Muscle of back (tissue), 13 donors: ENCODE measurements at places on chromosomes 4 and X. TPM values are rescaled to one million over a fixed set of nuclear protein-coding genes. Genes with fewer than 3 reads are reported as not detected.

DNA sequence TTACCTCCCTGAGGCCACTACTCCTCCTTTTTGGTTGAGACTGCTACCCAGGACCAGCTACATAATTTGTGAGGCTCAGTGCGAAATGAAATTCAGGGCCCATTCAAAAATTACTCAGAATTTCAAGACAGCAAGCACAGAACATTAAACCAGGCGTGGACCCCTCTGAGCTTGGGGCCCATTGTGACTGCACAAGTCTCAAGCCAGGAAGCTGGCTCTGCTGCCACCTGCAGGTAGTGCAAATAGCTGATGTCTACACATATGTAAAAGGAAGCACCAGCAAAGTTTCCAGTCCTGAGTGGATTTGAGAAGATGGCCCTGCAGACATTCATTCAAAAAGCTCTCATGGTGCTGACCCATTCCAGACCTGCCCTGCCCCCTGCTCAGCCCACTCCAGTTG is 213.4 kb upstream of the LNX1 start:
- DNase-seq, result no peak

DNA sequence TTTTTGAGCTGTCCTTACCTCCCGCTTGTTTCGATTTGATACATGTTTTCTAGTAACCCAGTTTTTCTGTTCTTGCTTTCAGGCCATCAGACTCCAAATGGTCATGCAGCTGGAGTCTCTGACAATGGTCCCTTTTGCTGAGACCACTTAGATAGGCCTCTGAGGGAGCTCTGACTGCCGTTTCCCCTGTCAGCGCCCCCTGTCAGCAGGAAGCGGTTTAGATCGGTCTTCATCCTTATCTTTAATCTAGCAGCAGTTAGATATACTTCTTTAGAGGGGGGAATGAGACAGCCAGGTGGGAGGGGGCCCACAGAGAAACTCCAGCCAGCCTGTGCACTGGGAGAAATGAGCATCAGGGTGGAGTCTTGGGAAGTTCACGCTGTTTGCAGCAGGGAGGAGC is 457.9 kb downstream of the GPAT3 start:
- DNase-seq, result no peak

DNA sequence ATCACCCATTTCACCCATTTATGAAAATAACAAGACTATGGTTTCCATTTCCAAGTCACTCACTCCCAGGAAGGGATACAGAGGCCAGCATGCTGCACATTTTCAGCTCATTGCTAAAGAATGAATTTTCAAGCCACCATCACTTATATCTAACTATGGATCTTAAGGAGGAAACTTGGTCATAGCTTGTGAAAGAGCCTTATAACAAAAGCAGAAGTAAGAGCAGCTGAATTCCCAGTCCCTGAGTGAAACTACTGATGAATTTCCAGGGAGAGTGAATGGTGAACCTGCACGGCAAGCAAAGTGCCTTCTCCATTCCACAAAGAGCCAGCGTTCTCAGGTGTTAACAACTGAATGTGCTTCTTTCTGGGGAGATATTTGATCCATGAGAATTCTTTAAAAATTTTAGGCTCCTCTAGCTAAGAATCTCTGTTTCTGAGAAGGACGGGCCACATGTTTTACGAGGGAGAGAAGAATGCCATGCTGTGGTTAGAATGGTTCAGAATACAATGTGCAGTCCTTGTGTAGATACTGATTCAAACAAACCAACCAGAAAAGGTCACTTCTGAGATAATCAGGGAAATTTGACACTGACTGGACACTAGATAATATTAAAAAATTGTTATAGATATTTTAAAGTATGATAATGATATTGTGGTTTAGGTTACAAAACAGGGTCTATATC is 24.0 kb downstream of the BTC start:
- no peak for DNase-seq

DNA sequence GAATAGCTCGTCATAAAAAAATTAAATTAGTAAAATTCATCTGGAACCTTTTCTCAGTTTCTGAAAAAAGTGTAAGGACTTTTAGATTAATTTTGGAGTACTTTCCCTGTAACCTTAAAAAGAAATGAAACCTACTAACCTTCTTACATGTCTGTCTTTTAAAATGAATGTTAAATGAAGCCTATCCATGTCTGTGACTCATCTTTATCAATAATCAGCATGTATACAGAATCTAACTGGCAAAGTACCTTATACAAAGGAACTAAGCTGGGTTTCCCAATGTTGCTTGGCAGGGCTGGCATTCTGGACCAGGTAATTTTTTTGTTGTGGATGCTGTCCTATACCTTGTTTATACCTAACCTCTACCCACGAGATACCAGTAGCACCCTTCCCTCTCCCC is 13.6 kb downstream of the FBXW7 start:
- DNase-seq, result no peak

- no peak for DNase-seq
Observed at GRCh38 chr4:96471956-96472867, 632.3 kb downstream of the PDHA2 start.

GRCh38 chrX:153966841-153967535 is 4.6 kb downstream of the HCFC1 start:
- no peak for DNase-seq

DNA sequence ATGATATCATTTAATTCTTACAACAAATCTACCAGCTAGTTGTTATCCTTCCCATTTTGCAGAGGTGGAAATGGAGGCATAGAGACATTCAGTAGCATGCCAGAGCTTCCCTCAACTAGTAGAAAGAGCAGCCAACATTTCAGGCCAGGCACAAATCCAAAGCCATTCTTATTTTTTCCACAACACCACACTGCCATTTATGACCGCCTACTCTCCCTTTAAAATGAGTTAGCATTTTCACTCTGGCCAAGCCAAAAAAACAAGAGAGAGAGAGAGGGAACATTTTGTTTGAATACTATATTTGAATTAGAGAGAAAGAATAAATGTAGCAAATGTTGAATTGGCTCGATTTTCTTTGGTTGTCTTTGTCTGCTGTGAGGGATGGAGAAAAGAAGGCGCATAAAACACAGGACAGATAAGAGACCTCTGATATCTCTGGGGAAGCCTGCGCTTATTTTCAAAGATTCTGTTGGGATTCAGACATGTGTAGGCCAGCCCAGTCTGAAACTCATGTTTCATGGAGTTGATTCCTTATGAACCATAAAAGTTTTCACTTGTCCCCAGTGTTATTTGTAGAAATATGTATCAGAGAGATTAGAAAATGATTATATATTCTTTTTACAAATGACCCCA is 265.7 kb downstream of the RAB28 start:
- DNase-seq, result peak; percentile 72

GRCh38 chr4:181265370-181265769 is 977.8 kb upstream of the TENM3 start:
- no peak for DNase-seq

DNA sequence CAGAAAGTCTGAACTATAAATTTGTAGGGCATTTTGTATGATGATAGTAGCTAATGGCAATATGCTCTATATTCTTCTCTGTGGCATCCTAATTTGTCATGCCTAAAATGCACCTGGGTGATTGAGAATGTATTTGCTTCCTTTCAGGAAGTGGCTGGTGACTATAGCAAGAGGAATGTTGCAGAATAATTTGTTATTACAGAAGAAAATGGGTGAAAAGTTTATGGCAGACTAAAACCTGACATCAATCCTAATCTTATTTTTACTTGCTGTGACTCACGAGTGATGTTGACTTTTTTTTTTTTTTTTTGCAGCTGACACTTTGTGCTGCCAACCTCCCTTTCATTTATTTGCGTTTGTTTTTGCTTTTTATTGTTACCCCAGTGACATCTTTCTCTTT is 141.1 kb downstream of the MSL3 start:
- DNase-seq, result no peak

GRCh38 chr4:153573881-153574802 is 108.0 kb downstream of the TMEM131L start:
- peak; percentile 86 for DNase-seq

- no peak for DNase-seq
Observed at GRCh38 chr4:182314537-182314936, 71.3 kb downstream of the TENM3 start.

GRCh38 chr4:125526420-125526819 is 211.7 kb downstream of the FAT4 start:
- no peak for DNase-seq

DNA sequence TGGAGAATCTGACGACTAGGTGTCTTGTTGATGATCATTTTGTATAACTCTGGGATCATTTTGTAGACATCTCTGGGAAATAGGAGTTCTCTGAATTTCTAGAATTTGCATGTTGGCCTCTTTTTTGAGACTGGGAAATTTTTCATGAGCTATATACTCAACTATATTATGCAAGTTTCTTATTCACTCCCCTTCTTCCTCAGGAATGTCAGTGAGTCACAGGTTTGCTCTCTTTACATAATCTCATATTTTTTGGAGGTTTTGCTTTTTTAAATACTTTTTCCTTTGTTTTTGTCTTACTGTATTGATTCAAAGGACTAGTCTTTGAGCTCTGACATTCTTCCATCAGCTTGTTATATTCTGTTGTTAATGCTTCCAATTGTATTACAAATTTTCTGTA is 1324.2 kb downstream of the TECRL start:
- no peak for DNase-seq

DNA sequence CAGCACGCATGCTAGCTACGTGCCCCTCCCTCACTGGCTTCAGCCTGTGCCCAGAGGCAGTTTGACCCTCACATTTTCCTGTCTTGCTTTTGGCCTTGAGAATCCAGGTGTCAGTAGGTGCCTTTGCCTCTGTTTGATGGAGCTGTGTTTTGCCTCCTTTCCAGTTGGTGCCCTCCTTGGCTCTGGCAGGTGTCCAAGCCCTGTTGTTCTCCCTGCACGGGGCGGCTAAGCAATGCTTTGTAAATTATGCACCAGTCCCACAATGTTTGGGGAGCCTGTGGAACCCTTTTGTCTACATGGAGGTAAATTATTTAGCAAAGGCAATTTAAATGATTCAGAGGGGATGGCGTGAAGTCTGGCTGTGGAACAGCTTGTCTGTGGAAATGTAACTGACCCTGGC is 202.9 kb upstream of the BOD1L1 start:
- DNase-seq, result no peak

- no peak for DNase-seq
Observed at GRCh38 chr4:147368948-147369347, 111.9 kb upstream of the EDNRA start.

DNA sequence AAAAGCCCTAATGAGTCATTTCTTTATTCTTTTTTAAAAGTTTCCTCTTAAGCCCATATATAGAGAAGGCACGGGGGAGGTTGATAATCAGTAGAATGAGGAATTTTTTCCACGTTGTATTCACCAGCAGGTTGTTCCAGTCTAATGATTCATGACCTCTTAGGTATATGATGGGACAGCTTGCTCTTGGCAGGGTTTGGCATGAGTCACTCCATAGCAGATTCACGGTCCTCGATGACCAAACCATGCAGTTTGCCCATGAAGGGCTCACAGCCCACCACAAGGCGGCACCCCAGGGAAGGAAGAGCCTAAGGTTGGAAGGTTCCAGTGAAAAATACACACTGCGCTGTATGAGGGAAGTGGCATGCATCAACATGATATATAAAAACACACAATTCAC is 623.8 kb upstream of the DIPK2B start:
- no peak for DNase-seq

Gene SOX3
- 0.10 TPM for polyA plus RNA-seq

Gene MXRA5
- 64.6 TPM for polyA plus RNA-seq

Gene MAGEA4
- not detected for polyA plus RNA-seq

Gene ARHGEF9
- polyA plus RNA-seq, result 27.5 TPM

Gene CENPU
- 34.7 TPM for polyA plus RNA-seq

Gene SLC9A7
- 5.1 TPM for polyA plus RNA-seq

Gene MAMLD1
- polyA plus RNA-seq, result 10.1 TPM

Gene RAB40A
- polyA plus RNA-seq, result 0.56 TPM

Gene LRP2BP
- 5.9 TPM for polyA plus RNA-seq
